Left lung (tissue), 14 donors: ENCODE measurements at places on chromosomes 1 and 21. TPM values are rescaled to one million over a fixed set of nuclear protein-coding genes. Genes with fewer than 3 reads are reported as not detected.

DNA sequence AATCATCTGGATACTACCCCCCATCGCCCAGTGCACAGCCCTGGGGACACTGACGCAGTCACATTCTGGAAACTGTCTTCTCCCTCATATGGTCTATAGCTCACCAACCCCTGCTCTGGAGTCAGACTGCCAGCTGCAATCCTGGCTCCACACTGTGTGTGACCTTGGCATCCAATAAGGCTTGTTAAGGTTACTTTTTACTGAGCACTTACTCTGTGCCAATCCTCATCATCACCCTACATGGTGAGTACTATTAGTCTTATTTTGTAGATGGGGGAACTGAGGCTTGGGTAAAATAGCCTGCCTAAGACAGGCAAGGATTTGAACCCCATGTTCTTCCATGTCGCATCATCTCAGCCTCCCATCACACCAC lies 34.9 kb downstream of the AHDC1 start:
- DNase-seq = no peak
- no peaks in the 10 kb centered on the region for H3K27me3 ChIP-seq
- H3K4me1 ChIP-seq = peaks cover 64% of the 10 kb centered on the region
- no peaks in the 10 kb centered on the region for H3K36me3 ChIP-seq
- peak overlapping the region; percentile 80 for H3K27ac ChIP-seq

DNA sequence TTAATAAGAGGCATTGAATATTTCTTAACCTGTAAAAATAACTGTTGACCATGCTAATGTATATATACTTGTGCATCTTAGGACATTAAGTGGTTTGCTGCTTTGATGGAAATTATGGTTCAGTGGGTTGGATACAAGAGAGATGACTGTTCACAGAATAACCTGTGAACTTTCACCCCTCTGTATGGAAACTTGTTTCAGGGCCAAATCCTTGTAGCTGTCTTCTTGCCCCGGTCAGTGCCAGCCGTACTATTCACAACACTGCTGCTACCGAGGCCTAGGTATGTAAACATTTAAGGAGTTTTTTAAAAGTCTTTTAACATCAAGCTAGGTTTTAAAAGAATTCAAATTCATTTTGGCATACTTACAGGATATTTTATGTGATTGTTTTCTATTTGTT lies 16.1 kb downstream of the DONSON start:
- no peak overlapping the region for H3K27ac ChIP-seq
- H3K27me3 ChIP-seq = no peaks in the 10 kb centered on the region
- no peak for DNase-seq
- peaks cover 7% of the 10 kb centered on the region for H3K4me1 ChIP-seq

- DNase-seq = no peak
- H3K27ac ChIP-seq = no peak overlapping the region
- H3K4me3 ChIP-seq = no peak overlapping the region
- H3K4me1 ChIP-seq = no peaks in the 10 kb centered on the region
- peaks cover 14% of the 10 kb centered on the region for H3K27me3 ChIP-seq
Measured at GRCh38 chr1:34690269-34690668, 64.6 kb upstream of the GJB5 start.

DNA sequence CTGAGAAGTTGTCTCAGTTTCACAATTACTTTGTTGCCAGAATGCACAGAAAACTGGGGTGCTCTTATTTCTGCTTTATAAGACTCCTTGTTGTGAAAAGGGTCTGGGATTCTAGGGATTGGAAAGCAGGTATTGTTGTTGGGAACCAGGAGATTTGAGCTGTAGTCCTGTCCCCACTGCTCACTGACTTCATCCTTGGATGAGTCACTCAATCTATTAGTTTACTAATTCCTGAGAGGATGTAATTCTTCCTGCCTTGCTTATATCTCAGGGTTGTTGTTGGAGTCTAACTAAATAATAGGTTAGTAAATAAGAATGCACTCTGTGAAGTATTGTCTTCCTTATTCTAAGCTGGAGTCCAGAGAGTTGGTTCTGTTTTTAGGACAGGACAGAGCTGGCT lies 172.5 kb upstream of the GALNT2 start:
- H3K4me1 ChIP-seq = no peaks in the 10 kb centered on the region
- no peaks in the 10 kb centered on the region for H3K36me3 ChIP-seq
- no peak overlapping the region for H3K4me3 ChIP-seq
- no peak overlapping the region for H3K27ac ChIP-seq

DNA sequence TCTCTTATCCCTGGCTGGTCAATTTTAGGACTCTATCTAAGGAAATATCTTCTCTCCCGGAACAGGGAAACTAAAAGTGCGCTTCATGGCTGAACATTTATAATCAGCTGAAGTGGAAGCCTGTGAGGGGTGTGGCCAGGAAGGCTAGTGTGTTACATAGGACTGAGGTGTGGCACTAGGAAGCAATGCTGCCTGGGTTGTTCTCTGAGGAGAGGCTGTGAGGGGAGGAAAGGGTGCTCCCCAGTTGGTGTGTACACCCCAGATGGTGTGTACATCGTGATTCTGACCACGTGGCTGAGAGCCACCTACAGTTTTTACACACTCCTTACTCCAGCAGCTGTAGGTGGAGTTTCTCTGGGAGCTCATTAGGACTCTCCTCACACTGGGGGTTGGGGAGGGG lies 16.3 kb downstream of the NTPCR start:
- no peaks in the 10 kb centered on the region for H3K4me1 ChIP-seq
- no peaks in the 10 kb centered on the region for H3K27me3 ChIP-seq
- no peak for DNase-seq
- no peak overlapping the region for H3K4me3 ChIP-seq
- no peaks in the 10 kb centered on the region for H3K36me3 ChIP-seq
- H3K27ac ChIP-seq = no peak overlapping the region

DNA sequence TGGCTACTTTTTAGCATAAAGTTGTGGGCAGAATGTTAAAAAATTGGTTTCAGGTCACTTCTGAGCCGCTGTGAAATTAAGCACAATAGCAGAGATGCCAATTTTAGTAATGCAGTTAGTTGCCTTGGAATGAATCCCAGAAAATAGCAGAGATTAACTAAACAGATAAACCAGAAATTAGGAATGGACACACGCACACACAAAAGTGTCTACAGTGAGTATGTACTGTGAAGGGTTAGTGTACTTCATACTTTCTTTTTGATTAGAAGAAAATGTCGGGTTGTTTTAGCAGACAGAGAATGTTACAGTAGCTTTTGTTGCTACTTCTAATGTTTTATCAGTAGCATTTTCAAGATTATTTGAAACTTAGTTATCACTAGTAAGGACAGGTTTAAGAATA lies 106.7 kb downstream of the LEPR start:
- peaks cover 38% of the 10 kb centered on the region for H3K27me3 ChIP-seq
- H3K4me3 ChIP-seq = peak overlapping the region; percentile 14
- H3K4me1 ChIP-seq = no peaks in the 10 kb centered on the region
- DNase-seq = no peak
- no peaks in the 10 kb centered on the region for H3K36me3 ChIP-seq

DNA sequence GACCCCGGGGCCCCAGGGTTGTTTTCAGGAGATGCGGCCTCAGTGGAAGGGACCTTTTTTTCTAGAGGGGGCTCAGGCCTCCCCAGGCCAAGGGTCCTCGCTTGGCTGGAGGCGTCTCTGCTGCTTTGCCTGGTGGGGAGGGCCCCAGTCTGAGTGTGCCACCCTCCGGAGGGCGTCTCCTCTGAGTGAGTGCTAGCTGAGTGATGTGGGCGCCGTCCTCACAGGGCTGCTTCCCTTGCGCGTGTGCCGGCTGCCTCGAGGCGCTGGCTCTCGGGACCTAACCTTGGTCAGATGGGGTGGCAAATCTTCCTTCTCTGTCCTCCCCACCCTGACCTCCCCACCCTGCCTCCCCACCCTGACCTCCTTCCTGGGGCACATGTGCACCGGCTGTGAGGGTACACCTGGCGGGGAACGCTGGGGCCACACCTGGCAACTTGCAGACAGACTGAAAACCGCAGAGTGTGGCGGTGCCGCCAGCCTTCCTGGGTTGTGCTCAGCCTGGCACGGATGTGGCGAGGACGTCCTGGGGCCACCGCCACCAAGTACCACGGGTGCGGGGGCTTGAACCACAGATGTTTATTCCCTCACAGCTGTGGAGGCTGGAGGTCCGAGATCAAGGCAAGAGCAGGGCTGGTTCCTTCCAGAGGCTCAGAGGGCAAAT lies 93.0 kb upstream of the TTC34 start:
- no peaks in the 10 kb centered on the region for H3K27me3 ChIP-seq
- no peak overlapping the region for H3K4me3 ChIP-seq
- H3K4me1 ChIP-seq = no peaks in the 10 kb centered on the region
- H3K36me3 ChIP-seq = no peaks in the 10 kb centered on the region

The DMBX1 gene
- polyA plus RNA-seq = not detected

The VANGL2 gene
- polyA plus RNA-seq = 42.7 TPM
